Stimulated activated CD4-positive, alpha-beta T cell treated with anti-CD3 and anti-CD28 coated beads, Interleukin-4, amount 100 ng/mL, for 24 hours (primary cell): ENCODE measurements at places on chromosomes 6 and 20.

DNA sequence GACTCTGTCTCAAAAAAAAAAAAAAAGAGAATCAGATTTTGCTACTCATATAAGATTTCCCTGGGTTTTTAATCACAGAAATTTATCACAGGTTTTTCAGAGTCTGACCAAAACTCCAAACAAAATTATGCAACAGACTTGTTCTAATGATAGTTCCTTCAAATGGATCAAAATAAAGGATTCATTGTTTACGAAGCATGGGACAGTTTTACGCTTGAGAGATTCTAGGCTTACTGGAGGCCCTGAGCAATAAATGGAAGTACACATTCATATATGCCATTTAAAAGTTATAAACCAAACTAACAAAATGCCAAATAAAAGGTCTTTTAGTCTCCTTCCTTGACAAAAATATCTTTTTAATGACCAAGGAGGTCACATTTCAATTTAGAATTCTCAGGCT, 245.1 kb upstream of the KCNQ5 start:
- no peak for DNase-seq

DNA sequence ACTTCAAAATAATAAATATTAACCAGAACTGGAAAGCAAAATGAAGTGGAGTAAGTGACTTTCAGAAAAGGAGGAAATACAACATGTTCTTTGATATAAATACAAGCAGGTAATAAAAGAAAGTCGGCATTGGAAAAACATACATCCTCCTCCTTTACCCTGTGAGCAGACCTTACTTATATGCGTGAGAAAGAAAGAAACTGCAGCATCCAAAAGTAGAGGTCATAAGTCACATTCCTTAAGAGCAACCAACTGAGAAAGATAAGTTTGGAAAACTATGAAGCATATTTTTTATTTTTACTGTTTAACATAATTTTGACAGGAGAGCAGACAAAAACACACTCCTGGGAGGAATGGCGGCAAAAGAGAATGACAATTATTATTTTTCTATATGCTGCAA, 155.5 kb downstream of the HACE1 start:
- DNase-seq = no peak

GRCh38 chr6:33566182-33567084, 13.6 kb downstream of the BAK1 start:
- DNase-seq = no peak

DNA sequence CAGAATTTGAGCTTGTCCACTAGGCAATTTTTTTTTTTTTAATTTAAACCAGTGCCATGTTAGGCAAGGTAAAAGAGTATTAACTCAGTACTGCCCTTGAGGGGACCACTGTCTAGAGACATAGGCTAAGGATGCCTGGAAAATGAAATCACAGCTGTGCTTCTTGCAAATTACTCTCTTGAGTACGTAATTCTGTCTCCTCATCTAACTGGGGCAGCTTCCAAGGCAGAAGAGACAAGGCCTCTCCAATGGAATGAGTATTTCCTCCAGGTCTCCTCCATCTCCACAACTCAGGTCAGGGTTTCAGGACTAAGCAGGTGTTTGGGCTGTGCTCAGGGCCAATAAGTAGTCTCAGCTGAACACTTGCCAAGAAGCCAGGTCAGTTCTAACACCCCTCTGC, 33.8 kb upstream of the MRPS10 start:
- no peak for DNase-seq

DNA sequence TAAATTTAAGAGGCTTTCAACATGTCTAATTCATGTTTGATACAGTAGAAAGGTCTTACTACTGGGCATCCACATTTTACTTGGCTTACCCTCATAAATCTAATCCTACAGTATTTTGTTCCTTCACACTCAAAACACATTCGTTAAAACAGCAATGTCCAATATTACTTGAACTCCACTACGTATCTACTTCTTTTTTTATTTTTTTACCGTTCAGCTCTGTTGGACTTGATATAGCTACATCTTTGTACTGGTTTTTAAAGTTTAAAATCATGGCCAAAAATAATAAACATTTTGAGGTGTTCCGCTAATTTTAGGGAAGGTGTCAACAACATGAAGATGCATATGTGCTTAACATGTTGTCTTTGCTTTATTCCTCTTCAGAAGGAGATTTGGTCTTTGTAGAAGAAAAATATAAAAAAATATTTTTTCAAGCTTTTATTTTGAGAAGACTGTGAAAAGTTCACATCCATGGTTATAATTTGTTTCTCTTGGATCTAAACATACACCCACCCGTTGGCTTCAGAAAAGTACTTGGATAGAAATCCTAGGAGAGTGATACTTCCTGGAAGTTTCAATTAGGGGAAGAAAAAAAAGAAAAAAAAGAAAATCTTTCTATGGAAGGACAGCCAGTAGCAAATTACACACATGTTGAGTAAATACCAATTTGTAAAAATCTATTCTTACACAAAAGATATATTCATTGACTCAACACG, 71.5 kb downstream of the EPB41L2 start:
- no peak for DNase-seq

DNA sequence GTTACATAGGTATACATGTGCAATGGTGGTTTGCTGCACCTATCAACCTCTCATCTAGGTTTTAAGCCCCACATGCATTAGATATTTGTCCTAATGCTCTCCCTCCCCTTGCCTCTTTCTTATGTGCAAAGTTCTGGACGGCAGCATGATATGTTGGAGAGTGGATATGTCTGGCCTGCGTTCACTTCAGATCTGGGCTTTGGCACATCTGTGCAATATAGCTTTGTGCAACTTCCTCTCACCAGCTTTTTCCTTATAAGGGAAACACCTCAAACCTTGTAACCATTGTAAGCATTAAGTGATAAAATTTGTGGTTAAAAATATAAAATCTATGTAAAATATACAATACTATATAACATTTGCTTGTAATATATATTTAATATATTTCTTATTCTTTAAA, 288.0 kb downstream of the PHACTR1 start:
- DNase-seq = no peak

DNA sequence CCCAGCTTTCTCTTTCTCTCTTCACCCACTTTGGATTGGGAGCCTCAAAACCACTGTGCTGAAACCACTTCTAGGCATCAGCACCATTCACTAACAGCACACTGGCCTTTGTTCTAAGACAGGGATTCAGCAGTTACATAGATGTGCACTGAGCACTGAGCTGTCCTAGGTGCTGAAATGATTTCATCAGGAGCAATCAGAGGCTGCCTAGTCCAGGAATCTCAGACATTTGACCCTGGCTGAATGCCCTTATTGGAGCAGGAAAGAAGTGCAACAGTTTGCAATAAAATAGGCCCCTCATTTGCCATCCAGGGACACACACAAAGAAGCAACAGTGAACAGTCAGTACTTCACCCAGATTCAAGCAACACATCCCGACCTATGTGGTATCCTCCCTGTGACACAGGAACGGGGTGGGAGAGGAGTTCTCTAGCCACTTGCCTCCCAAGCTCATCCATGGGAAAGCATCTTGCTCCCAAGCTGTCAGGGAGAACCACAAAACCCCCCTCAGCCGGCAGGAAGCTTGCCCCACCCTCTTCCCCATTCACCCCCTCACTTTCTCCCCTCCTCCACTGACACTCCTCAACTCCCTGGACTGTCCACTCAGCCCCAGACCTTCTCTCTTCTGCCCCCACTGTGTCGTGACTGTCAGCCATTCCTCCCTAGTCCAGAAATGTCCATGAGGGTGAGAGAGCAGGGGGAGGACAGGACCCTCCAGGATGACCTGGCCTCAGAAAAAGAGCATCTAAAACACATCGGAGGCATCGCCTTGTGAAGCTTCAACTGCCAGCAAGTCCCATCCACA, 304.4 kb downstream of the PREX1 start:
- DNase-seq = no peak
